ENCODE measurements at places on chromosomes 1 and 21. TPM values are rescaled to one million over a fixed set of nuclear protein-coding genes. Genes with fewer than 3 reads are reported as not detected.

DNA sequence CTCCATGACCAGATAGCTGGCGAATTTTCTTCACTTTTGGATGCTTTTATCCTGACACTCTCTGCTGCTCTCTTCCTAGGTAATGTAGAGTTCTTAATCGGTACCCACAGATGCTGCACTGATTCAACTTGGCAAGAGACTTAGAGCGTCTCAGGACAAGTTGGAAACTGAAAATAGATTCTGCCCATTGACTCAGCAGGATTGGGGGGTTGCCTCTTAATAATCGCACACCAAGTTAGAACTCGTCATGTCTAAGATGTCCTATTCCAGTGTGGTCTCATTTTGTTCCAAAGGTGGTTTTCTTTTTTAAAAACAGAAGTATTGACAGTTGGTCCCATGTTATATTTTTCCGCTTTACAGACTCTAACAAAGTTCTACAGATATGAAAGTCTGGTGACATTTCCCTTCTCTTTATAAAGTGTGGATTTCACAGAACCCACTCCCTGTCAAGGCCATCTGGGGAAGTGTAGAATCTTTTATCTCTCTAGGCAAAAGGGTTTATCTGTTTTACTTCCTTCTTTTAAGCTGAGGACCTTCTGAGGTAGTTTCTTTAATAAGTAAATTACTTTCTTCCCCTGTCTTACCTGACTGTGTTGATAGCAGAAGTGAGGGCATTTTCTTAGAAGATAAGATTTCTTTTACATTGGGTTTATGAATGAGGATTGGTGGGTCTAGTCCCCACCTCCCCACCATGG lies 12.1 kb upstream of the DIPK1A start:
- H3K4me1 ChIP-seq: peaks cover under 1% of the 10 kb centered on the region
- no peak overlapping the region for H3K4me3 ChIP-seq
- H3K27me3 ChIP-seq: peaks cover 15% of the 10 kb centered on the region
- no peak for DNase-seq
- H3K36me3 ChIP-seq: no peaks in the 10 kb centered on the region
- no peak overlapping the region for H3K27ac ChIP-seq

GRCh38 chr21:29264721-29265120 lies 34.0 kb upstream of the BACH1 start:
- no peak overlapping the region for H3K27ac ChIP-seq
- H3K27me3 ChIP-seq: no peaks in the 10 kb centered on the region
- H3K4me1 ChIP-seq: peaks cover 3% of the 10 kb centered on the region
- no peaks in the 10 kb centered on the region for H3K36me3 ChIP-seq
- no peak overlapping the region for H3K4me3 ChIP-seq

- peaks cover 78% of the 10 kb centered on the region for H3K4me1 ChIP-seq
- no peaks in the 10 kb centered on the region for H3K27me3 ChIP-seq
- H3K4me3 ChIP-seq: no peak overlapping the region
- no peak for DNase-seq
- peak overlapping the region; percentile 71 for H3K27ac ChIP-seq
- peaks cover 4% of the 10 kb centered on the region for H3K36me3 ChIP-seq
Observed at GRCh38 chr1:67753776-67754525, 69.0 kb downstream of the GADD45A start.

FCRL4 gene
- total RNA-seq: not detected

ARMH1 gene
- 1.7 TPM for total RNA-seq

- peaks cover 4% of the 10 kb centered on the region for H3K27me3 ChIP-seq
- H3K4me1 ChIP-seq: no peaks in the 10 kb centered on the region
- H3K36me3 ChIP-seq: no peaks in the 10 kb centered on the region
Observed at GRCh38 chr1:57675776-57676175, 251.9 kb upstream of the DAB1 start.
